ENCODE measurements at places on chromosomes 4 and X.

DNA sequence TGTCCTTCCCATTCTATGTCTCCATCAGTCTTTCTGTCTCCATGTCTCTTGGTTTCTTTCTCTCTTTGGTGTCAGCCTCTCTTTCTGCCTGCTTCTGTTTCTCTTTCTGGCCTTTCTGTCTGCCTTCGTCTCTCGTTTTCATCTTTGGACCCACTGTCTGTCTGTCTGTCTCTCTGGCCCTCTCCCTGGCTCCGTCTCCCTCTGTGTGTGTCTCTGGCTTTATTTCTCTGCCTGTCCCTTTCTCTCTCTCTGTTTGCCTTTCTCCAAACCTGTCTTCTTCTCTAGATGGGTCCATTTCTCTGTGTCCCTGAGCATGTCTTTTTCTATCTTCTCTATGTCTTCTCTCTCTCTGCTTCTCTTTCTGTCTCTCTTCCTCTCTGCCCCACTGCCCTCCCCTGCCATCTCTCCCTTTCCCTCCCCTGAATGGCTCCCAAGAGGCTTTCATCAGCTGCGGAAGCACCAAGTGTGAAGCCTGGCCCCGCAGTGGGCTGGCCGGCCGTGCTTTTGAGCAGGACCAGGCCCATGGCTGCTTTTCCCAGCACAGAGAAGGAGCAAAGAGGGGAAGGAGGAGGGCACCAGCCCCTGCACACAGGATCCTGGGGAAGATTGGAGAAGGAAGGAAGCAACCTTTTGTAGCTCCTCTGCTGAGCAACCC lies 57.4 kb downstream of the PJA1 start:
- DNase-seq: no peak

GRCh38 chrX:154092371-154092770 lies 5.1 kb downstream of the MECP2 start:
- no peak for DNase-seq

GRCh38 chr4:187160486-187160885 lies 436.8 kb upstream of the FAT1 start:
- DNase-seq: no peak

- no peak for DNase-seq
Observed at GRCh38 chr4:30847958-30848357, 127.8 kb downstream of the PCDH7 start.

GRCh38 chrX:46635186-46635585 lies 61.6 kb downstream of the CHST7 start:
- no peak for DNase-seq

- DNase-seq: no peak
Observed at GRCh38 chrX:102580891-102581290, 18.4 kb upstream of the ARMCX5 start.

DNA sequence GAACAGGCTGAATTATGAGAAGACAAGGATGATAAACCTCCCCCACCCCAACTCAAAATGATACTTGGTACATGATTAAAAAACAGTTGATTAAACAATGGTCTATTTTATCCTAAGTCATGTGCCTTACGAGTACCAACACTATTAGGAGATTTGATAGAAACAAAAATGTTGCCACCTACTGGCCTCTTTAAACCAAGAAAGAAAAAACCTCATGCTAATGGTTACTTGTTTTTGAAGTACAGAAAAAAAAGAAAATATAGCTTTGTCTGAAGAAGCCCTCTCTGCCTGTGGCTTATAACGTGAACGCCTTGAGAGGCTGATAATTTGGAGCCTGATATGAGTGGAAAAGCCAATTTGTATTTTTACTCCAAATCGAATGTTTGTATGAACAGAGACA lies 538.2 kb downstream of the DMD start:
- no peak for DNase-seq

GRCh38 chr4:182354867-182355266 lies 111.7 kb downstream of the TENM3 start:
- no peak for DNase-seq

DNA sequence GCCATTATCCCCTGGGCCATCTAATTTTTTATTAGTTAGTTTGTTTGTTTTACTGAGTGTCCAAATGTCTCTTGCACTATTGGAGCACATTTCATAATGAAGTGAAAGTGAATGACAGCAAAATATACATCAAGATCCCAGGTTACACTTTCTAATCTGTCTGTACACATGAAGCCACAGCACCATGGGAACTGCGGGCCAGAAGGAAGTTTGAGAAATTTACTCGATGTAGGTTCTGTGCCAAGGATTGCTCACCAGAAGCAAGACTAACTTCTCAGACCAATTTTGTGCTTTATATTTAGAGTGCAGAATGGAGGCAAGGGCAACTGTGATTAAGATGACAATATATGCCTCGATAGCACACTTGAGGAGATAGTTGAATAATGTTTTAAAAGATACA lies 258.0 kb downstream of the COL25A1 start:
- DNase-seq: no peak

DNA sequence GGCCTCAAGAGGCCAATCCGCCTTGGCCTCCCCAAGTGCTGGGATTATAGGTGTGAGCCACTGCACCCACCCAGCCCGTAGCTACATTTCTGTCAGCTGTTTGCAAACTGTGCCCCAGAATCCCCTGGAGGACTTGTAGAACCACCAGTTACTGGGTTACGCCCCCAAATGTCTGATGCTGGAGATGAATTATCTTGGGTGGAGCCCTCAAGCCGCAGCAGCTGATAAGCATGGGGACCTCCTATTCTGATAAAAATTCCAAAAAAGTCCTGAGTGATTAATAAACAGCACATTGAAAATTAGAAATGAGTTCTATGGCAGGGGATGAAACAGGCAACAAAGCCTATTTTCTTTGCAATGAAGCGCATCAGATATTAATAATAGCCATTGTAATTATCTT lies 105.0 kb downstream of the PTTG2 start:
- DNase-seq: no peak

DNA sequence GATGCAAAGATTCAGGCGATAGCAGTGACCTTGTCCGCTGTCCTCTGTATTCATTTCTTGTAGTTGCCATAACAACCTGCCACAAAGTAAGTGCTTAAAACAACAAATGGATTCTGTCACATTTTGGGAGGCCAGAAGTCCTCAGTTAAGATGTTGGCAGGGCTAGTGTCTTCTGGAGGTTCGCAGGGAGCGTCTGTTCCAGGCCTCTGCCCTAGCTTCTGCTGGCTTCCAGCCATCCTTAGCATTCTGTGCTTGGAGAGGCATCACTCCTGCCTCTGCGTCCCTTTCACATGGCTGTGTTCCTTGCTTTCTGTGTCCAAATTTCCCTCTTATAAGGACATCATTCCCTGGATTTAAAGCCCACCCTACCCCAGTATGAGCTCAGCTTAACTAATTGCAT lies 31.5 kb upstream of the ZNF185 start:
- no peak for DNase-seq

- DNase-seq: no peak
Observed at GRCh38 chr4:67660418-67660817, 40.5 kb downstream of the UBA6 start.

DNA sequence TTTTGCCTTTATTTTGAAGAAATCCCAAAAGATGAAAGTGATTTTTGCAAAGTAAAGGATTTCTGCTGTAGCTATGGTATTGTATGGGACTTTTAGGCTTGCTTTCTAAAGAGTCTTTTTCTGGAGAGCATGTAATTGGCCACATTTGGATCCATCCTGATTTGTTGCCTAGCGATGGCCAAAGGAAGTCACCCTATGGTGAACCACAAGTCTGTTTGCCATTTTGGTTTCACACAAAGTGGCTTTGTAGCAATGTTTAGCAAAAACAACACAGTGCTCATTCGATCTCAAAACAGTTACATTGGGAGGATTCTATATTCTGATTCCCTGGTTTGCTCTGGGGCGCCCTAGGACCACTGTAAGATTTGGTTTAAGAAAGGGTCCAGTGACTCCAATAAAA lies 44.1 kb upstream of the INTS6L start:
- DNase-seq: no peak

DNA sequence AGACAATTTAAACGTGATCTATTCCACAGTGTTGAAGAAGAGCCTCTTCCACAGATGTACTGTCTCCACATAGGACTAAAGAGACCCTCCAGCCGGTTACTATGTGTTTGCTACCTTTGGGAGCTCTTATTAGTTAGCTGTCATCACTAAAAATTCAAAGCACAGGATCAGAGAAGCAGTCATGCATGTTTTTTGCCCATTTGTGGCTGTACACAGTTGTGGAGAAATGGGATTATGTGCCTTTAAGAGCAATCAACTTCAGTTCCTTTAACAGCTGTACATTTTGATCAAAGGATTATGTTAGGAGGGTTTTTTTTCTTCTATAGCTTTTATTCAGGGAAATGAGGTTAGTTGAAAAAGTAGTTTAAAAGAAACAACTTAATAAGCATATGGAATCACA lies 149.0 kb upstream of the SPOCK3 start:
- DNase-seq: no peak

DNA sequence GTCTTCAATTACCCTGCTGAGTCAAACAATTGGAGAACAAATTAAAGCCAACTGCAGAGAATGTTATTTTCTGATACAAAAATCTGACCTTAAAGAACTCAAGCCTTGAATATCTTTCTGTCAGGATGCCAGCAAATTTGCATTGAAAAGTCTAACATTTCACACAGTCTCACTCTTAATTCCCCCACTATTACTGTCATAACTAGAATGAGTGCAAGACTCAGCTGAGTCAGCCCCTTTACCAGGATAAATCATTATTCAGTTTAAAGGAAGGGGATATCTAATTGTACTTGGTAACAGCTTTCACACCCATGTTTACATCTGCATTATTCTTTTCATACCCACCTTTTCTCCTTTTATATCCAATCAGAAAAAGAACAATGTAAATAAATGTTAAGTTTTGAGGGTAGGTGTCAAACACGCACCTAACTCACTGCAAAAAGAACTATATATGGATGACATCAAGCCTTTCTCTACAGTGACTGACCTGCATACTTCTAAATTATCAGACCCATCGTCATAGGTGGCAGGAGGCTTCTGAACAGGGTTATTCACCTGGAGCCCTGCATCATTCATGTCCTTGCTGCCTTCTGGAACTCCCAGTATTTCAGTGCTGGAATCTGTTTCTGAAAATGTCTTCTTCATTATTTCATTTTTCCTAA lies 117.4 kb downstream of the TMA16 start:
- no peak for DNase-seq

DNA sequence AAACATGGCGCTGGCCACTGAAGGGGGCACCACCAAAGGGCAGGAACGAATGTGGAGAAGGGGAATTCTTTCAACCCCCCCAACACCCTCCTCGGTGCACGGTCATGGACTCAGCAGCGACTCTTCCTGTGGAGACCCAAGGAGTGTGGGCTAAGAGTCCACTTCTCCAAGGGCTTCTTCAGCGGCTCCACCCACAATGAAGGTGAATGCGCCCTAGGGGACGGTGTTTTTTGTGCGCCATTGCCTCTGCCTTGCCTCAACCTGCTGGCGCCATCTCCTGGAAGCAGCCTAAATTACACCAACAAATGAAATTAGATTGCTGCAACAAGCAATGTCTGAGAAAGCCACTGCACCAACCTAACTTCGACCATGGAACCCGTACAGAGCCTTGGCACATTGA lies 169.2 kb upstream of the MAGEB18 start:
- no peak for DNase-seq

DNA sequence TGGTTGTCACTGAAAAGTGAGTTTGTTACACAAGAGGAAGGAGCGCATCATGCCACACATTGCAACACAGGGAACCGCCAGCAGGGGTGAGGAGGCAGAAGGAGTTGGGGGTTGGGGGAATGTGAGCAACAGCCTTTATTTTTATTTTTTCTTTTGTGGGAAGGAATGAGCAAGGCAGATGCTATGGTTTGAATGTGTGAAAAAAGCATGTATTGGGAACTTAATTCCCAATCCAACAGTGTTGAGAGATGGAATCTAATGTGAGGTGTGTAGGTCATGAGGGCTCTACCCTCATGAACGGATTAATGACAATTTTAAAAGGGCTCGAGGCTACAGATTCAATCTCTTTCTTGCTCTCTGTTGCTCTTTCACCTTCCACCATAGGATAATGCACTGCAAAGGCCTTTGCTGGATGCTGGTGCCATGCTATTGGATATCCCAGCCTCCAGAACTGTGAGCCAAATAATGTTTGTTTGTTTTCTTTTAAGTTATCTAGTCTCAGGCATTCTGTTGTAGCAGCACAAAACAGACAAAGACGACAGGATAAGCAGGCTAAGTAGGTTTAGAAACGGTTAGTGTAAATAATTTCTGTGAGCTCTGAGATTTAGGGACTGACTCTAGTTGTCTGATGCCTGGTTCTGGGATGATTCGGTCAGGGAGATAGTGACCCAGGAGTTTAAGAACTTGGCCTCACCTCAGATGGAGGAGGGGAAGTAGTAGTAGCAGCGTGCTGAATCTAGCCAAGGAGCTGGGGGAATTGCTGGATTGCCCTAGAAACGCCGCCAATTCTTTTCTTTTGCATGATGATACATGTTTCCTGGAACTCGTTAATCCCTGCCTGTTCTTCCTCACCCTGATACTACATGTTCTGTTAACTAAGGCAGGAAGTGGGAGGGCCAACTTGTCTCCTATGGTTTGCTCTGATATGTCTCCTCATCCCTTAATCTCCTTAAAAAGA lies 156.6 kb upstream of the CTSO start:
- peak; percentile 74 for DNase-seq

DNA sequence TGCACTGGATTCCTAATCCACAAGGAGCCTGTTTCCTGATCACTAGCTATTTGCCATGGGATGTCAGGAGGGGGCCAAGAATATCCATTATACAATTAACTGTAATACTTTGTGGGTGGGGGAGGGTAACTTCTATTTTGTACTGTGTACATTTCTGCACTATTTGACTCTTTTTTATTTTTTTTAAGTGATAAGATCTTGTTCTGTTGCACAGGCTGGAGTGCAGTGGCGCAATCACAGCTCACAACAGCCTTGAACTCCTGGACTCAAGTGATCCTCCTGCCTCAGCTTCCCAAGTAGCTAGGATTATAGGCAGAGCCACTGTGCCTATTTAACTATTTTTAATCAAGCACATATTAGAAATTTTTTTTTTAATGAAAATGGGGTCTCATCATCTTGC lies 134.1 kb downstream of the ELOVL6 start:
- DNase-seq: no peak

GRCh38 chr4:17077105-17077504 lies 178.7 kb upstream of the LDB2 start:
- no peak for DNase-seq

DNA sequence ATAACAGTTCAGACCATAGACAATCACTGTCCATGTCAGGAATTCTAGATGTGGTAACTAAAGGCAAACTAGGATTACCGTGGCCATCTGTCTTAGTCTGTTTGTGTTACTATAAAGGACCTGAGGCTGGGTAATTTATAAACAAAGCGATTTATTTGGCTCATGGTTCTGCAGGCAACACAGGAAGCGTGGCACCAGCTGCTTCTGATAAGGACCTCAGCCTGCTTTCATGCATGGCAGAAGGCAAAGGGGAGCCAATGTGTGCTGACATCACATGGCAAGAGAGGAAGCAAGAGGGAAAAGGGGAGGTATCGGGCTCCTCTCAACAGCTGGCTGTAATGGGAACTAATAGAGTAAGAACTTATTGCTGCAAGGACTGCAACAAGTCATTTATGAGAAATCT lies 376.7 kb downstream of the GPM6A start:
- DNase-seq: no peak

GRCh38 chrX:47191806-47192401 lies 1.7 kb upstream of the UBA1 start:
- DNase-seq: peak; percentile 14

GRCh38 chrX:137430301-137430700 lies 135.6 kb upstream of the ZIC3 start:
- DNase-seq: no peak
